ENCODE measurements at places on chromosomes 11 and 22. TPM values are rescaled to one million over a fixed set of nuclear protein-coding genes. Genes with fewer than 3 reads are reported as not detected.

SLC22A12 gene
- total RNA-seq, result not detected

DEPDC7 gene
- total RNA-seq, result 14.9 TPM

GPR83 gene
- total RNA-seq, result 0.74 TPM

AHNAK gene
- 137 TPM for total RNA-seq

API5 gene
- 73.6 TPM for total RNA-seq

DNA sequence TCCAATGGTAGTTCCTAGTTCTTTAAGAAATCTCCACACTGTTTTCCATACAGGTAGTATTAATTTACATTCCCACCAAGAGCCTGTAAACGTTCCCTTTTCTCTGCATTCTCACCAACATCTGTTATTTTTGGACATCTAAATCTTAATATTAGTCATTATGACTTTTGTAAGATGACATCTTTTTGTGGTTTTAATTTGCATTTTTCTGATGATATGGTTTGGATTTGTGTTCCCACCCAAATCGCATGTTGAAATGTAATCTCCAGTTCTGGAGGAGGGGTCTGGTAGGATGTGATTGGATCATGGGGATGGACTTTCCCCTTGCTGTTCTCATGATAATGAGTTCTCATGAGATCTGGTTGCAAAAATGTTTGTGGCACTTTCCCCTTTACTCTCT is 89.0 kb downstream of the MUC15 start:
- no peak for DNase-seq

APOBEC3B gene
- total RNA-seq, result 1.4 TPM

- DNase-seq, result no peak
Measured at GRCh38 chr22:40400159-40400558, 29.8 kb downstream of the SGSM3 start.

GRCh38 chr22:42346722-42347121 is 76.3 kb upstream of the TCF20 start:
- DNase-seq, result no peak

IL18 gene
- 4.7 TPM for total RNA-seq

- DNase-seq, result no peak
Measured at GRCh38 chr11:7604331-7604955, 68.9 kb downstream of the CYB5R2 start.

KCNE3 gene
- 4.1 TPM for total RNA-seq

DNA sequence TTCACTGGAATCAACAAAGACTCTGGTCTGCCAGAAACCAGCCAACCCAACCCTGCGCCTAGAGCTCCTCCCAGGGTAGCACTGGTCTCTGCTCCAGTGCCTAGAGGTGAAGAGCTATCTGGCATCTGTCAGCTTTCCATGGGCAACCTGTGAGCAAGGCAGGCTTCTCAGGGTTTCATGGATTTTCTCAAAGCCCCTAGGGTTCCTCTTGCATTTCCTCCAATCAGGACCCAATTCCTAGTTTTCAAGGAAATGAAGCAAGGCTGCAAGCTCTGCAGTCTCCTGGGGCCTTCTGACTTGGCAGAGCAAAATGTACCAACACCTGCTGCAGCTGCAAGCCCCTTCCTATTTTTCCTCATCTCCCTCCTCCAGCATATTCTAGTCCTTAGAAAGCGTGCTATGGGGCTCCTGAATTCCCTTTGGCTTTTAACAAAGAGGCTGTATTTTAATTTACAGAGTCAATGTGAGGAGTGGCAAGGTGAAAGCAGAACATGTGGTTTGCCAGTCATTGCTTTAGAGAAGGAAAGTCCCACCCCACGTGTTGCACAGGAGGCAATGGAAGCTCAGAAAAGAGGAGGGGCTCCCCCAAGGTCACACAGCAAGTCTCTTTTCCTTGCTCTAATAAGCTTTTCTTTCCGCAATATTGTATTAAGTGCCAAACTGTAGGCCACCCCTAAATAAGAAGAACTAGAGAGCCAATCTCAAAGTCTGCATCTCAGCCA is 33.0 kb upstream of the RIC3 start:
- no peak for DNase-seq

TMEM218 gene
- 15.1 TPM for total RNA-seq

DNA sequence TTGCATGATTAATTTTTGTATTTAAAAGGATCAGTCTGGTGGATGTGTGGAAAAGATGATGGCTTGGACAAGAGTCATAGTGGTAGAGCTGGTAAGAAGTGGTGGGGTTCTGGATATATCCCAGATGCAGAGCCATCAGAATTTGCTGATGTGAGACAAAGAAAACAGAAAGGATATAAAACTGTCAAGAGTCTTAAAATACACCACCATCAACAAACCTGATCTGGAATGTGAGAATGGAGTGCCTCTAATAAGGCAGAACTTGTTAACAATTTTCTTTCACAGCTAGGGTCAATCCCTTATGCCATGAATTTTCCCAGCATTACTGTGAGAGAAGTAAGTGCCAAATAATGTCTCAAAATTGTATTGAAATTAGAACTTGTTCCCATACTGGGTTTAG is 215.4 kb downstream of the METTL15 start:
- DNase-seq, result no peak

- DNase-seq, result peak; percentile 72
Measured at GRCh38 chr22:49826603-49827270, 936 bp downstream of the BRD1 start.

GRCh38 chr11:117876059-117876340 is 458 bp downstream of the FXYD6 start:
- no peak for DNase-seq

PTGDR2 gene
- 0.81 TPM for total RNA-seq

DNA sequence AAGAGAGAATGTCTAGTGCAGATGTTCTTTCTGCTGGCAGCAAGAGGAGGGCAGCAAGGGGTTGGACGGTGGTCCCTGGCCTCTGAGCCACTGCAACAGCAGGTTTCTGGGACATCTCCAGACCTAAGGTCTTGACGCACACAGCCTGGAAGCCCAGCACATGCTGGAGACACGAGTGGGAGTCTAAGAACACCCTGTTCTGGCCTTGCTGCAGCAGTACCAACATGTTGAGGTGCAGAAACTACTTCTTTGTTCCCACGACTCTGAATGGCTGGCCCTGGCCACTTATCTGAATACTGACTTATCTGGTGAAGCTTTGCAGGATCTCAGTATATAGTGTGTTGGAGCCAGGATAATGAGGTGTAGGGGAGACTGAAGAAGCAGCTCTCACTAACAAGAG is 6.8 kb downstream of the MICAL2 start:
- DNase-seq, result peak; percentile 96

DNA sequence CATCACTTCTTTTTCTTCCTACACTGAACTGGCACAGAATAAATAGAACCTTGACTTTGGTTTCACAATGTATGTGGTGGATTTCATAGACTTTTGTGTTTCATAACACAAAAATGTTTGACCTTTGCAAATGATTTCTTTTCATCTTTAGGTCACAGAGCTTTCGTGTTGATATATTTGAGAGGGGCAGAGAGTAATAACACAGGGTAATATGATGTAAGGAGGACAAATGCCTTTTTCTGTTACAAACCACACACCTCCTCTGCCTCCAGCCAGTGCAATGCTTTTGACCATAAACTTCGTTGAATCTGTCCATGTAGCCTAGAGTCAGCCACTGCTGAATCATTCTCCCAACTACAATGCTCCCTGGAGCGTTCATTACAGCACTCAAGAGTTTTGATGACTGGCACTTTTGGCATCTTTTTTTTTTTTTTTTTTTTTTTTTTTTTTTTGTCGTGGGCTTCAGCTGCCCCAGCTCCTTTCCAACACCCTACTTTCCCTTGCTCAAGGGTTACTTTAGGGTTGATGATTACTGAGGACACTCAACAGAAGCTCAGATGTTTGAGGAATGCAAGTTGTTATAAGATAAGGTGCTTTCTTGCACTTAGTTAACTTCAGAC is 11.4 kb upstream of the CAT start:
- no peak for DNase-seq

PHF21B gene
- 19.0 TPM for total RNA-seq

DNA sequence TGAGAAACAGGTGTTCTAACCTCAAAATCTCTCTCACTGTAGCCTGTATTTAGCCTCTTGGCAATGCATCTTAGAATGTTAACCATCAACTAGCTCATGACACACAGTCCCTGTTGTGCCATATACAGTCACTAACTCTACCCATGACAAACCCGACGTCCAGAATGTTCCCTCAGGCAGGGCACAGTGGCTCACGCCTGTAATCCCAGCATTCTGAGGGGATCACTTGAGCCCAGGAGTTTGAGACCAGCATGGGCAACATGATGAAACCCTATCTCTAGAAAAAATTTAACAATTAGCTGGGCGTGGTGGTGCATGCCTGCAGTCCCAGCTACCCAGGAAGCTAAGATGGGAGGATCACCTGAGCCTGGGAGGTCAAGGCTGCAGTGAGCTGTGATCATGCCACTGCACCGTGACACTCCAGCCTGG is 18.2 kb upstream of the CCDC34 start:
- no peak for DNase-seq

DNA sequence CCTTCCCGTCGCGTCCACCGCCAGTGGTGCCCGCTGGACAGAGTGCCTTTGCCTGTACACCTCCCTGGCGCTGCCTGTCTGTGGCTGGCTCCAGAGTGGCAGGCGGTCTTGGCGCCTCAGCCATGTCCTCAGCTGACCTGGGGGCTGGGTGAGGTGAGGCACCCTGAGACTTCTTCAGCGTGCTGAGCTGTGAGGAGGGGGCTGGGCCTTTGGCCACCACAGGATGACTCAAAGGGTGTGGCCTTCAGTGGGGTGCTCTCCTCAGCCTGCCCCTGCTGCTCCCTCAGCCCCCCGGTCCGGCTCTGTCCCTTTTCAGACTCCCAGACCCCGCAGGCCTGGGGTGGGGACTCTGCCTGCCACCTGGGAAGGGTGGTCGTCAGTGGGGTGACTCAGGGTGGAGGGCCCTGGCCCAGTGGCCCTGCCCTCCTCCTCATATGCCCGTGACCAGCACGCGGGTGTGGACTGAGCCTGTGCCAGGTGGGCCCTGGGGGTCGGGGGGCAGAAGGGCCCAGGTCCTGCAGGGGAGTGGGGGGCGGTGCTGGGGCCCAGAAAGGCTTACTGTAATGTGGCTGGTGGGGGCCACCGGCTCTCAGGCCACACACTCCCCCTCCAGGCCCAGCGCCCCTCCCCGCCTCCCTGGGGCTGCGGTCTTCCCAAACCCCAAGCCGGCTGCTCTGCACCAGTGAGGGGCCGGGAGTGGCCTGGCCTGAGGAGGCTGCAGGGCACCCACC is 15.9 kb downstream of the CRELD2 start:
- peak; percentile 79 for DNase-seq

OR51B2 gene
- 0.74 TPM for total RNA-seq

MMP27 gene
- not detected for total RNA-seq

- no peak for DNase-seq
Measured at GRCh38 chr11:126112547-126112946, 49.9 kb upstream of the CDON start.

EWSR1 gene
- 286 TPM for total RNA-seq

PGM2L1 gene
- total RNA-seq, result 2.0 TPM

TMPRSS6 gene
- 3.4 TPM for total RNA-seq

DNA sequence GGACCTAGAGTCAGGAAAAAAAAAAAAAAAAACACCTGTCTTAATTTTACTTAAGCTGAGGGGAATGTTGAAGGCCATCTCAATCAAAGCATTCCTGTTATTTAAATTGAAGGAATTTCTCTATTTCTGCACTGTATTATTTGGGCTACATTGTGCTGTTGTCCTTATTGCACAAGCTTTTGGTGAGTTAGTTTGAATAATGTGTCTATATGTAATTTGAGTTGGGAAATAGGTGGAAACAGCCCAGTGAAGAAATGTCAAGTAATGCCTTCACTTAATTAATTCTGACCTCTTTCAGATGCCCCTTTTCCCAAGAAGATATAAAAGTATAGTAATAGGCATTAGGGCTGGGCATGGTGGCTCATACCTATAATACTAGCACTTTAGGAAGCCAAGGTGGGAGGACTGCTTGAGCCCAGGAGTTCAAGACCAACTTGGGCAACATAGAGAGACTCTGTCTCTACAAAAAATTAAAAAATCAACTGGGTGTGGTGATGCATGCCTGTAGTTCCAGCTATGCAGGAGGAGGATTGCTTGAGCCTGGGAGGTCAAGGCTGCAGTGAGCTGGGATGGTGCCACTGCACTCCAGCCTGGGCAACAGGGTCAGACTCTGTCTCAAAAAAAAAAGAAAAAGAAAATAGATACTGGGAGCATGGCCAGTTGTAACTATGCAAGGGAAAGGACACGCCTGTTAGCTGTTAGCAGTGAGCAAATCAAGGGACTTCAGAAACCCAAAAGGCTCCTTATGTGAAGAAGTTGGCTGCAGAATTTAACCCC is 34.9 kb downstream of the OR10A6 start:
- peak; percentile 61 for DNase-seq

DNA sequence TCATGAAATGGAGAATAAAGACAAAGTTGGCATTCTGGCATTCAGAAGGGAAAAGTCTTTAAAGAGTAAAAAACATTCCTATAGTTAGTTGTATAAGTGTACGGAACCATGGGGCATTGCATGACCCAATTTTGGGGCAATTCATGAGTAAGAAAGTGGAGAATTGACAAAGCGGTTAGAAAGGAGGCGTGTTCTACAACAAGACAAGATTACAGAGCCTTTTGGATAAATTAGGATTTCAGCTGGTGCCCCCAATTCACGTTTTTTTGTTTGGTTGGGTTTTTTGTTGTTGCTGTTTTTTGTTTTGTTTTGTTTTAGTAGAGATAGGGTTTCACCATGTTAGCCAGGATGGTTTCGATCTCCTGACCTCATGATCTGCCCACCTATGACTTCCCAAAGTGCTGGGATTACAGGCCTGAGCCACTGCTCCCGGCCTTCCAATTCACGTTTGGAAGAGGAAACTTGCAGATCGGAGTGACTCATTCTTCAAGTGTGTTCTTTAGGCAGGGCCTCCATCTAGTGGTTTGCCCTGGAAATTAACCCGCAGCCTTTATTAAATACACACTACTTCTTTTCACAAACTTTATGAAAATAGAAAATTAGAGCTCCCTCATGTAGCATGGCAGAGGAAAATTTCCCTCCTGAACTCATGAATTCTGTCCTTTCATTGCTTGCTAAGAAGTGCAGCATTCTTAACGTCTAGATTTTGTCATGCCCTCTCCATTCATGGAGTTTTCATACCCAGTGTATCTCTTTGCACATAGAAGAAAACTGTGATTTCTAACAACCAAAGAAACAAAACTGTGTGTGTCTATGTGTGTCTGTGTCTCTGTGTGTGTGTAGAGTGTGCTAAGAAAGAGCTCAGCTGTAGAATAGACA is 118.1 kb downstream of the BBOX1 start:
- peak; percentile 70 for DNase-seq

GRCh38 chr11:44033411-44033850 is 14.3 kb upstream of the ACCSL start:
- DNase-seq, result no peak

DNA sequence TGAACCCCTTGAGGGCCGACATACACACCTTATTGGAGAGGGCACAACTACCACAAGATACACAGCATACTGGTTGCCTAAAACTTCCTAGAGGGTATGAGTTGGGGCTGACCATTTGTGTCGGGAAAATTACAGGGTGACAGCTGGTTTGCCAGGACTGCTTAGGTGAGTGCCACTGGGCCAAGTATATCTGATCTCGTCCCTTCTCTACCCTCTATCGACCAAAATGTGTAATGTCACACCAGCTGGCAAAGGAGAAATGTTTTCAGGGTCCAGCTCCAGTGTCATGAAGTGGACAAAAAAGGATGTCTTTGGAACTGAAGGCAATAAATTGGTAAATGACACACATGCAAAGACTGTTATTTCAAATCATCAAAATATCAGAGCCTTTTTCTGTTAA is 126.1 kb downstream of the PGR start:
- DNase-seq, result no peak

OR5J2 gene
- total RNA-seq, result not detected

- no peak for DNase-seq
Measured at GRCh38 chr11:31817054-31817620, 6.0 kb upstream of the PAX6 start.

PLA2G3 gene
- total RNA-seq, result 0.68 TPM

GRCh38 chr22:17199003-17199731 is 20.1 kb downstream of the ADA2 start:
- peak; percentile 69 for DNase-seq

SYT12 gene
- 4.2 TPM for total RNA-seq

All from testis (tissue), 5 donors.